Cardiac fibroblast (primary cell): ENCODE measurements at places on chromosomes 1 and 21.

DNA sequence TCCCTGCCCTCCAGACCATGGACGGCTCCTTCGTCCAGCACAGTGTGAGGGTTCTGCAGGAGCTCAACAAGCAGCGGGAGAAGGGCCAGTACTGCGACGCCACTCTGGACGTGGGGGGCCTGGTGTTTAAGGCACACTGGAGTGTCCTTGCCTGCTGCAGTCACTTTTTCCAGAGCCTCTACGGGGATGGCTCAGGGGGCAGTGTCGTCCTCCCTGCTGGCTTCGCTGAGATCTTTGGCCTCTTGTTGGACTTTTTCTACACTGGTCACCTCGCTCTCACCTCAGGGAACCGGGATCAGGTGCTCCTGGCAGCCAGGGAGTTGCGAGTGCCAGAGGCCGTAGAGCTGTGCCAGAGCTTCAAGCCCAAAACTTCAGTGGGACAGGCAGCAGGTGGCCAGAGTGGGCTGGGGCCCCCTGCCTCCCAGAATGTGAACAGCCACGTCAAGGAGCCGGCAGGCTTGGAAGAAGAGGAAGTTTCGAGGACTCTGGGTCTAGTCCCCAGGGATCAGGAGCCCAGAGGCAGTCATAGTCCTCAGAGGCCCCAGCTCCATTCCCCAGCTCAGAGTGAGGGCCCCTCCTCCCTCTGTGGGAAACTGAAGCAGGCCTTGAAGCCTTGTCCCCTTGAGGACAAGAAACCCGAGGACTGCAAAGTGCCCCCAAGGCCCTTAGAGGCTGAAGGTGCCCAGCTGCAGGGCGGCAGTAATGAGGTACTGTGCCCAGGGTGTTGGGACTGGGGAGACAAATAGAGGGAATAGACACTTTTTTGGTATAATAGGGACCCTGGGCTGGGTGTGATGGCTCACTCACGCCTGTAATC, 1.0 kb downstream of the ZBTB48 start:
- DNase-seq: no peak

DNA sequence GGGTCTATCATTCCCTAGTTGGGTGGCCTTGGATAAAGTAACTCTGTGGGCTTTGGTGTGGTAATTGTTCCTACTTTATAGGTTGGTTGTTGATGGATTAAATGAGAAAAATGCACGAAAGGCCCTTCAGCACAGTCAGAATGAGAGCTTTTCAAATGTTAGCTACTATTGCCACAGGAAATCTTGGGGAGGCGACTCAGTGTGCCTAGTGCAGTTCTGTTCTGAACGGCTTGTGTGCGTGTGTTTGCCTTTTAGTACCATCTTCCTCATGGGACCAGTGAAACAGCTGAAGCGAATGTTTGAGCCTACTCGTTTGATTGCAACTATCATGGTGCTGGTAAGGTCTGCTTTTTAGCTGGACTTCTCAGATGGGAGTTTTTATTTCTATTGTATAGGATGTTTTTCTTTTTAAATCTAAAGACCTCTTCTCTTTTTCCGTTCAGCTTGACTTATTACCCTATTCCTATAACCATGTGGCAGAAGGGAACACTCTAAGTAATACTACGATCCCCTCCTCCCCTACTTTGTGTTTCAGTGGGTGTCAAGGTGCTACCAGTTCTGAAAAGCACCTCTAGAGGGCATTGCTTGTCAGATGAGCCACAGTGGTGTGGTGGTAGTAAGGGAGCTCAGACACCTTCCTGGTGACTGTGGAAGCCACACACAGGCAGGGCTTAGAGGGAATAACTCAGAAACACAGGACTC, 9.2 kb downstream of the SFT2D2 start:
- peak; percentile 61 for DNase-seq

DNA sequence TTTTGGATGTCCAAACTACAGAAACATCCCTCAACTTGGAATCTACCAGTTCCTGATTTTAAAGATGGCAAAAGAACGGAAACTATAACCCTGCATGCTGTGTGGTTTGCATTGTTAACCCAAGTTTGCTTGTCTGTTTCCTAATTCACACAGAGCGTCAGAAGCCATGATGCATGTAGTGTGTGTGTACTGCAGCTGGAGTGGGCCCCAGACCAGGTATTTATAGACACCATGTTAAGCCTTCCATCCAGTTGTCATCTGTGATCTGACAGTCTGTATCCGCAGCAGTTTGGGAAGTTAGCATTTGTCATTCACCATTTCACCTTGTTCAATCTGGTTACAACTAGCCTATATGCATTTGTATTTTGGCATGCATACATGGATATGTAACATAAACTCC, 27.7 kb upstream of the PLEKHM2 start:
- no peak for DNase-seq

DNA sequence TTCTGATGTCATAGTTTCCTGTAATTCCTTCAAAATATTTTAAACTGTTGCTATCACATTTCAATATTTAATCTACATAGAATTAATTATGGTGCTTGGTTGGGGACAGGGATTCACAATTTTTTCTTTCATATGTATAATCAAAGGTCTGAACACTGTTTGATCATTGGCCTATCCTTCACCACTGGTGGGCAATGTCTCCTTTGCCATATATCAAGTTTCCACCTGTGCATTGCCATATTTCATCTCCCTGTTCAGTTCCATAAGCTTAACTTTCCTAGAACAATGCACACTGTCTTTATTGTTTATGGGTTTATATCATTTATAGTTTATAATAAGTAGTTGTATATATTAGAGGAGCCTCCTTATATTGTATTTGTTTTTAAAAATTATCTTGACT, 374.9 kb upstream of the PTBP2 start:
- DNase-seq: no peak

GRCh38 chr1:234386122-234386521, 12.9 kb downstream of the COA6 start:
- no peak for DNase-seq

GRCh38 chr1:33232716-33233115, 23.6 kb upstream of the ZNF362 start:
- no peak for DNase-seq

DNA sequence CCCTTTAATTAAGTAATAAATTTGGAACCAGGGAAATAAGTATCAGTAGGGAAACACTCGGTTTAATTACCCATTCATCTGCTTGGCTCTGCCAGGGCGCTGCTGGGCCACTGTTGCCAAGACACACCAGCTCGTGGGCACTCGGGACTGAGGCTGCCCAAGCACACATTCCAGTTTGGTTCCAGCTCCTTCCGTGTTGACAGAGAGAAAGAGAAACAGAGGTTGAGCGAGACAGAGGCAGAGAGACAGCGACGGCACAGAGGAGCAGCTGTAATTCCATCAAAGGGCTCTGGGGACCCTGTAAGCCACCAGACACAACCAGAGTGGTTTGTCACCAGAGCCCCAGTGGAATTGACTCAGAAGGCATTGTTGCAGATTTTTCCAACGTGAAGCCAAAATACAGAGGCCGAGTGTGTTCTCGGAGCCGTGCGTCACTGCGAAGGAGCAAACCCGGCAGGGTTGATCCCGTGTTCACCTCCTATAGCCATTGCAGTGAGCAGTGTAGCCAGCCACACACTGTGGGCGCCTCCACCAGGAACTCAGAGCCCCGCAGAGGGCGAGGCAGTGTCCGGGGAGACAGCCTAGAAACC, 33.5 kb downstream of the SYF2 start:
- DNase-seq: no peak

GRCh38 chr1:184469396-184469795, 82.6 kb downstream of the C1orf21 start:
- no peak for DNase-seq

GRCh38 chr1:39409055-39409816, 82.2 kb upstream of the BMP8A start:
- DNase-seq: peak; percentile 78

DNA sequence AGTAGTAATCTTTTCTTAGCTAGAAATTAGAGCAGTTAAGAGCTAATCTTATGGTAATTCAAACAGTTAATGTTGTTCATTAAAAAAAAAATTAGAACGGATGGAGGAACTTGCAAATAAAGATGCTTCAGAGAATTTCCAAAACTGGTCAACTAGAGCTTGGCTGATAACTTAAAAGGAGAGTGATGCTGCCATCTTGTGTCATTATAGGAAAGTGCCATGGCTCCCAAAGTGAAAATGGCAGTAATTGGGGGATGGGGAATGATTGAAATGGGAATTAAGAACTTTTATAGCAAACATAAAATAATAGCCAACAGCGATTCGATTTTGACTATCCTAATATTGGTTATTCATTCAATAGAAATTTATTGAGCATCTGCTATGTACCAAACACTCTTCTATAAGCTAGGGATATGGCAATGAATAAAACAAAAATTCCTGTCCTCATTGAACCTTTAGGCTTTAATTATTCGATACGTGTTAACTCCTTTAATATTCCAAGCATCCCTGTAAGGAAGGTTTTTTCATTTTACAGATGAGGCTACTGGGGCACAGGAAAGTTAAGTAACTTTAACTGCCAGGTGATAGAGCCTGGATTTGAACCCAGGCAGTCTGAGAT, 5.7 kb upstream of the PLPP3 start:
- DNase-seq: peak; percentile 84

GRCh38 chr1:18661404-18662285, 31.0 kb downstream of the PAX7 start:
- DNase-seq: no peak

GRCh38 chr1:236228411-236228810, 53.3 kb downstream of the ERO1B start:
- no peak for DNase-seq

- DNase-seq: no peak
Observed at GRCh38 chr1:214344897-214345296, 63.9 kb downstream of the SMYD2 start.

- peak; percentile 51 for DNase-seq
Observed at GRCh38 chr1:37958690-37959089, 11.8 kb upstream of the INPP5B start.

- peak; percentile 22 for DNase-seq
Observed at GRCh38 chr1:160826546-160826945, 30.6 kb downstream of the LY9 start.

- peak; percentile 3 for DNase-seq
Observed at GRCh38 chr1:231070758-231071444, 30.8 kb upstream of the FAM89A start.

GRCh38 chr21:45168522-45168921, 94.1 kb downstream of the ADARB1 start:
- no peak for DNase-seq

DNA sequence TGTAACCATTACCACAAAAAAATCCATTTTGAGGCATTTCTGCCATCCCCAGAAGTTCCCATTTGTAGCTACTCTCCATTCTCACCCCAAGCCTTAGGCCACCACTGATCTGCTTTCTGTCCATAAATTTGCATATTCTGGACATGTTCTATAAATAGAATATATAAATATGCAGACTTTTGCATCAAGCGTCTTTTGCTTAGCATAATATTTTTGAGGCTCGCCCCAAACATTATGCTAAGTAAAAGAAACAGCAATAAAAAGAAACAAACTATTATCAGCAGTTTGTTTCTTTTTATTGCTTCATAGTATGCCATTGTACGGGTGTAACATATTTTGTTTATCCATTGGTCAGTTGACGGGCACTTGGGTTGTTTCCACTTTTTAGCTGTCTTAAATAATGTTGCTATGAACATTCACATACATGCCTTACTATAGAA, 7.9 kb downstream of the TFAP2E start:
- DNase-seq: no peak

DNA sequence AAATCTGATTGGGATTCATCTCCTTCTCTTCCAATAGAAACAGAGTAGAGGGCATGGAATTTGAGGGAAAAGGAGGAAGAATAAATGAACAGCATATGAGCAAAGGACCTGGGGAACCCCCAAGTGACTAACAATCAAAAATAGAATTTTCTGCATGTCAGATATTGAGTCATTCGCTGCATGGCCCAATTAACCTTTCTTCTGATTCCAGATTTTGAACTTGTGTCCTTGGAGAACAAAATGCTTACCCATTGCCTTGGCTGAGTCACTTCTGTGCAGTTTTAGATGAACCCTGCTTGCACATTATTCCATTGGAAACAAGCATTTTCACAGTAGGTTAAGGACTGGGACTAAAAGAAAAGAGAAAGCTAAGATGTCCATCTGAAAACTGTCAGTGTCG, 390.5 kb downstream of the ST6GALNAC3 start:
- DNase-seq: peak; percentile 19

DNA sequence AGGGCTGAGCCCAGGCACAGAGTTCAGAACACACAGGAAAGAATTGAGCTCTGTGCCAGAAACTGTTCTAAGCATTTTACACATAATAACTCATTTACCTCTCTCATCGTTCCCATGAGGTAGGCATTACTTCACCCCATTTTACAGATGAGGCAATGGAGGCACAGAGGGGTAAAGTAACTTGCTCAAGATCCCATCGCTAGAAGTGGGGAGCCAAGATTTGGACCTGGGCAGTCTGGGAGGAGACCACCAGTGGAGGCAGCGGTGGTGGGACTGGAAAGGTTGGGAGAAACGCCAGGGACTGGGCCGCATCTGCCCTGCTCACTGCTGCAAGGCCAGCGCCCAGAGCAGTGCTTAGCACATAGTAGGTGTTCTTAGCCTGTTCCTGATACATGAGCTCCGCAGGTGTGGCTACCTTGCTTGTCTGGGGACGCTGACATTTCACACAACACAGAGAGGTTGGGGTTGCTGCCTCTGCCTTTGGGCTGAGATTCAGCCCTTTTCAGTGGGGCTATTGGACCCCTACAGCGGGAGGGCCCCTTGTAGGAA, 27.8 kb upstream of the EPS8L3 start:
- DNase-seq: no peak

DNA sequence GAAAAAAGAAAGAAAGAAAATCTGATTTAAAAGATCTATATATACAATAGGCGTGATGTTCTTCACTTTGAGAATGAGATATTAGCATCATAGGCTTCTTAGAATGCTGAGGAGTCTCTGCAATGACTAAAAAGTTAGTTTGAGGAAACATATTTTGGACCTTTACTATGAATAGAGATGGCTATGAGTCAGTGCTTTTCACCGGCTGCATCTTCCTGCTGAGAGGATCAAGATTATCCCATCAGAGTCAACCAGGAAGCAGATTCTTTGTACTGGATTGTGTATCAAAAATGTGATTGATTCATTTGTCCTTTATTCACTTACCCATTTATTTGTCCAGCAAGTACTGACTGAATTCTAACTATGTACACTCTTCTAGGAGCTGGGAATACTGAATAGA, 144.2 kb downstream of the KCNK2 start:
- no peak for DNase-seq

GRCh38 chr1:99305626-99306025, 41.3 kb downstream of the PLPPR4 start:
- peak; percentile 11 for DNase-seq
